IMR-90 (cell line): ENCODE measurements at places on chromosomes 1 and 21. TPM values are rescaled to one million over a fixed set of nuclear protein-coding genes. Genes with fewer than 3 reads are reported as not detected.

OVAAL gene
- not detected in 2 replicates for total RNA-seq

DNA sequence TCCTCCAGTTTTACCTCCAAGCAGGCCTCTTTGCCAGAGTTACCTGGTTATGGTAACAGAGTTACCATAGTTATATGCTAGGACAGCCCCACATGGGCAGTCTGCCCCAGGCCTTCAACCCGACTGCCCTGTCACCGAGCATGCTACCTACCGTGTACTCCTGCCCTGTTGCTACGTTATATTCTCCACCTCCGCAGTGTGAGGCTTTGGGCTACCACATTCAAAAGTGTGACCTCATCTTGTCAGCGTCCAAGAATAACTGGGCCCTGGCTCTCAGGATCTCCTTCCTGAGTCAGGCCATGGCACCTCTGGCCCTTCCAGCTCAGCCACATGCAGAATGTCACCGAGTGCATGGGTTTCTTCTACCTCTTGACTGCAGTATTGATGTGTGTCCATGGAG is 8.9 kb downstream of the MAPKAPK2 start:
- peaks cover 56% of the 10 kb centered on the region for H3K4me1 ChIP-seq
- DNase-seq, result peak; percentile 50
- H3K4me3 ChIP-seq, result no peak overlapping the region
- no peaks in the 10 kb centered on the region for H3K27me3 ChIP-seq
- no peak overlapping the region for H3K27ac ChIP-seq

REN gene
- total RNA-seq, result 0.28 and 0.54 TPM in 2 replicates

DNA sequence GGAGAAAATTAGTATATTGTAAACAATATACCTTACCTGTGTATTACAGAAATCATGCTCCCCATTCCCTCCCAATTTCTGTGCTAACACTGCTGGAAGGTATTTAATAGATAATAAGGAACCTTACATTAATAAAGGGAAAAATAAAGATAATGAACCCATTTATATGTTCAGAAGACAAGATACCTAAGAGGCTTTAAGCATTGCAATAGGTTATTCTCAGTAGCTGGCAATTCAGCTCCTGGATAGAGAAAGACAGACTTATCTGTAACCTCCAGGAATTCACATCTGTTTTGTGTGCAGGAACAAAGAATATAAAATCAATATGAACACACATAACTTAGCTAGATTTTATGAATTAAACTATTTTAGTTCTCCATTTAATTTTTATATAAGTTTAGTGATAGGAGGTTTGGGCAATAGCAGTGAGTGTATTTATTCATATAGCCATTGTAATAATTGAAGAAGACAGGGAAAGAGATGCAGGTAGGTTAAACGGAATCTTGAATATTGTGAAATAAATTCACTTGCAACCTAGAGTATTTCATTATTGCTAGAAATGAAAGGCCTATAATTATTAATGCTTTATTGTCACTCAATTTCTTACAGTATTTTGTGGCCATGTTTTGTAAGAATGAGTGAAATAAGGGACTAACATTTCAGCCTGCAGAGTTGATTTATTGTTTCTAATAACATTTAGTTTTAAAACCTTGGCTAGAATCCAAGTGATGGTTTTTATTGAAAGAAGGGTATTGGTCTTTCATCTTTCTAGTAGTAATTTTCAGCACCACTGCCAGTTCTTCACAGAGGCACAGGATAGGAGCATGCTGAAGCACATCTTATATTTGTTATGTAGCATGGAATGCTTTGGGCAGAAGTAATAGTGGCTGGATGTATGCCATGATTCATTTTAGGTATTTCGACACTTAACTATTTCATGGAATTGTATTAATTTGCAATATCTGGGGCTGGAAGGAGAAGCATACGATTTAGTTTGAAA is 1.5 kb downstream of the XPR1 start:
- no peaks in the 10 kb centered on the region for H3K36me3 ChIP-seq
- H3K4me3 ChIP-seq, result peak overlapping the region; percentile 94
- H3K27ac ChIP-seq, result no peak overlapping the region

DNA sequence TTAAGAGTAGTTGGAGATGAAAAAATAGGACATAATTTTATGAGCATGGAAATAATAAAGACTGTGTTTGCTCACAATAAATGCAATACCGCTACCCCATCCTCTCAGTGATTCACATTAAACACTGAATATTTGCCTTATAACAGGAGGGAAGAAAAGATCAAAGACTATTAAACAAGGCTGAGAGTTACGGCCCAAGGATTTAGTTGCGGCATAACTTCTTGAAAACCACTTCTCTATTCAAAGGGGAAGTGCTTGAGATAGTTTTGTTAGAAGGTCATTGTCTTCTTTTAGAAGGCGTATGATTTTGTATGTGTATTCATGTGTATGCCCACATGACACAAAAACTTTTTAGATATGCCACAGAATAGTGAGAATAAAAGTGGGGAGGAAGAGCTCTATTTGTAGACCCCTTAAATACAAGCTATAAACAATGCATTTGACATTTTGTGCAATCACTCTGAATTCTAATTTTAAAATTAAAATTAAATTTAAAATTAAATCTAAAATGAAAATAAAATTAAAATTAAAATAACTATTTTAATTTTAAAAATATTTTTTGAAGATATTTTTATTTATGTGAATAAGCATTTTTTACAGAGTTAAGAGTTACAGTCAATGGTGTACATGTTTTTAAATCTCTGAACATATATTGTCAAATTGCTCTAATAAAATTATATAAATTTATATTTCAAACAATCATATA is 986.6 kb upstream of the ADAMTS5 start:
- peaks cover 8% of the 10 kb centered on the region for H3K4me1 ChIP-seq
- H3K27ac ChIP-seq, result no peak overlapping the region
- no peak for DNase-seq
- no peaks in the 10 kb centered on the region for H3K27me3 ChIP-seq
- no peaks in the 10 kb centered on the region for H3K36me3 ChIP-seq

DNA sequence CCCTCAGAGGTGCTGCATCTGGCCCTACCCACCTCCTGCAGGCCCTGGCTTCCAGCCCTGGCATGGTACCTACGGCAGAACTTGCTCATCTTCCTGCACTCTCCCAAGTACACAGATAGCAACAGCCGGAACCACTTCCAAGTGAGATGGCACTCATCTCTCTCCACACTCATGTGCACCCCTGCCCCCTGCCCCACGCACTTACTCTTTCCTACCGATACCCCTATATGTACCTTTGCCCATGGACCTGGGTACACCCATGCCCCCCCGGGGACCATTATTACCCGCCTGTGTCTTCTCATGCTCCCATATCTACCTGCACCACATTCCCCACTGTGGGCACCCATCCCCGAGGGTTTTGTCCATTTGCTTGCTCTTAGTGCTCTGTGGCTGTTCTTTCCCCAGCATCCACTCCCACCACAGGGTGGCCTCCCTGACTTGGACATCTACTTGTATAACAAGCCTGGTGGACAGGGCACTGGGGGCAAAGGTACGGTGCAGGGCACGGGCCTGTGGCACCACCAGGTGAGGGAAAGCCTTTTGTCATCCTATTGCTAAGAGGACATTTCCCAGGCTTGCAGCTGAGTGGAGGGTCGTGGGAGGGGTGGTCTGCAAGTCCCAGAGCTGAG is 14.7 kb downstream of the HYI start:
- DNase-seq, result no peak
- no peaks in the 10 kb centered on the region for H3K27me3 ChIP-seq
- H3K4me3 ChIP-seq, result no peak overlapping the region
- H3K4me1 ChIP-seq, result peaks cover 2% of the 10 kb centered on the region; the same call in 1 of the 2 replicates
- peaks cover 72% of the 10 kb centered on the region for H3K36me3 ChIP-seq

DNA sequence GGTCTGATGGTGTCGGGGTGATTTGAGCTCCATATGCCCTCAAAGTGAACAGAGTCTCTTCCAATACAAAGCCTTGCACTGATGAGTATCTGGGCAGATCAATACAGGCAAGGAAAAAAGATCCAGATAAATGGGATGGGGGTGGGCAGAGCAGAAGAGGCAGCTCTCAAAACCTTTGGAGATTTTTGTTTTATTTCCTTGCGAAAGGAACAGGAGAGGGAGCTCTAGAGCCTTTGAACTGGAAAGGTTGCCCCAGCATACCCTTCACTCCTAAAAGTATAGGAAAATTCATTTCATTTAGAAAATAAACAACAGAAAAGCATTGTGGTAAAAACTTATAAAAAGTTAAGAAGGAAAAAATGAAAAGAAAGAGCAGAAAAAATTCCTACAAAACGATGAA is 31.4 kb upstream of the OLIG2 start:
- H3K4me3 ChIP-seq, result no peak overlapping the region
- DNase-seq, result peak; percentile 31
- H3K27ac ChIP-seq, result no peak overlapping the region
- peaks cover 26% of the 10 kb centered on the region for H3K27me3 ChIP-seq
- no peaks in the 10 kb centered on the region for H3K4me1 ChIP-seq

DNA sequence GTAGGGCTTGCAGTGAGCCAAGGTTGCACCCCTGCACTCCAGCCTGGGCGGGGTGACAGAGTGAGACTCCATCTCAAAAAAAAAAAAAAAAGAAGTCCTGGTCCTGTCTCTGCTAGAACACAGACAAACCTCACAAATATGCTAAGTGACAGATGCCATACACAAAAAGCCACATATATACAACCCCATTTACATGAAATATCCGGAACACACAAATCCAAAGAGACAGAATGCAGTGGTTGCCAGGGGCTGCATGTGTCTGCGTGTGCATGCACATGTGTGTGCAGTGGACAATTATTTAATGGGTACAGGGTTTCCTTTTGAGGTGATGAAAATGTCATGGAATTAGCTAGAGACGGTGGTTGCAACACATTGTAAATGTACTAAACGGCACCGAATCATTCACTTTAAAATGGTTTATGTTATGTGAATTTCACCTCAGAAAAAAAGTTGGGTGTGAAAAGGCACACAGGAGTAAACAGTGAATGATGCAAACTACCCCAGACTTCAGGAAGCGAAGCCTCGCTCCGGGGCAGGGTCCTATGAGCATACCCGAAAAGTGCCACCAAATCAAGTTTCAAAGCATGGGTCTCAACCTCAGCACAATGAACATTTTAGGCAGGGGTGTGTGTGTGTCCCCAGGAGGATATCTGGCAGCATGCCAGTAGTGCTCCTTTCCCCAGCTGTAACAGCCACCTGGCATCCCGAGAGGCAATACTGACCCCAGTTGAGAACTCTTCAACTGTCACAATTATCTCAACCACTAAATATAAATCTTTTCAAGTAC is 48.3 kb downstream of the GNB1 start:
- H3K4me3 ChIP-seq, result no peak overlapping the region
- peaks cover 4% of the 10 kb centered on the region for H3K36me3 ChIP-seq
- no peak for DNase-seq
- H3K4me1 ChIP-seq, result no peaks in the 10 kb centered on the region
- no peaks in the 10 kb centered on the region for H3K27me3 ChIP-seq
- no peak overlapping the region for H3K27ac ChIP-seq

AMY2A gene
- total RNA-seq, result not detected in 2 replicates

GRCh38 chr1:243254233-243254926 is 701 bp downstream of the CEP170 start:
- DNase-seq, result peak; percentile 48
- no peaks in the 10 kb centered on the region for H3K36me3 ChIP-seq
- no peaks in the 10 kb centered on the region for H3K27me3 ChIP-seq
- H3K27ac ChIP-seq, result peak overlapping the region; percentile 89
- peak overlapping the region; percentile 86 for H3K4me3 ChIP-seq
- peaks cover 3% of the 10 kb centered on the region for H3K4me1 ChIP-seq

GRCh38 chr21:42120903-42121535 is 49.9 kb downstream of the UMODL1 start:
- no peaks in the 10 kb centered on the region for H3K36me3 ChIP-seq
- peaks cover 37% of the 10 kb centered on the region; the same call in 1 of the 2 replicates for H3K27me3 ChIP-seq
- no peak for DNase-seq
- peaks cover 13% of the 10 kb centered on the region; the same call in 1 of the 2 replicates for H3K4me1 ChIP-seq
- H3K27ac ChIP-seq, result no peak overlapping the region
- H3K4me3 ChIP-seq, result no peak overlapping the region

GRCh38 chr1:179812501-179813292 is 64.9 kb downstream of the TOR1AIP2 start:
- H3K4me3 ChIP-seq, result no peak overlapping the region
- peaks cover 33% of the 10 kb centered on the region for H3K27me3 ChIP-seq
- no peak overlapping the region for H3K27ac ChIP-seq
- DNase-seq, result peak; percentile 19
- no peaks in the 10 kb centered on the region for H3K36me3 ChIP-seq
- peaks cover 14% of the 10 kb centered on the region for H3K4me1 ChIP-seq

DNA sequence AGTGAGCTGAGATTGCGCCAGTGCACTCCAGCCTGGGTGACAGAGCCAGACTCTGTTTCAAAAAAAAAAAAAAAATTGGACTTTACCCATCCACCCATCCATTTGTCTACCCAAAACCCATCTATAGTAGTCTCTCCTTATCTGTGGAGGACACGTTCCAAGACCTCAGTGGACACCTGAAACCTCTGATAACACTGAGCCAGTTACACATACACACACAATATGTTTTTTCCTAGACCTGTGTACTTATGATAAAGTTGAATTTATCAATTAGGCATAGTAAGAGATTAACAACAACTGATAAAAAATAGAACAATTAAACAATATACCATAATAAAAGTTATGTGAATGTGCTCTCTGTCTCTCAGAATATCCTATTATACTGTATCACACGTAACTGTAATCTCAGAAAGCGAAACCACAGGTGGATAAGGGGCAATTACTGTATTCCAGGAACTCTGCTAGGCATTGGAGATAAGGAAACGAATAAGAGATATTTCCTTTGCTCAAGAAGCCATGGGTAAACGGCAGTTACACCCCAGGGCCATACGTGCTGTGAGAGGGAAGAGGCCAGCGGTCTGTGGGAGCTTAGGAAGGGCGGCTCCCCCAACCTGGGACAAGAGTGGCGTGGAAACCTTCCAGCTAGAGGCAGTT is 84.2 kb upstream of the DISP3 start:
- H3K27me3 ChIP-seq, result peaks cover 14% of the 10 kb centered on the region; the same call in 1 of the 2 replicates
- no peak for DNase-seq
- no peaks in the 10 kb centered on the region for H3K4me1 ChIP-seq
- no peak overlapping the region for H3K27ac ChIP-seq

DNA sequence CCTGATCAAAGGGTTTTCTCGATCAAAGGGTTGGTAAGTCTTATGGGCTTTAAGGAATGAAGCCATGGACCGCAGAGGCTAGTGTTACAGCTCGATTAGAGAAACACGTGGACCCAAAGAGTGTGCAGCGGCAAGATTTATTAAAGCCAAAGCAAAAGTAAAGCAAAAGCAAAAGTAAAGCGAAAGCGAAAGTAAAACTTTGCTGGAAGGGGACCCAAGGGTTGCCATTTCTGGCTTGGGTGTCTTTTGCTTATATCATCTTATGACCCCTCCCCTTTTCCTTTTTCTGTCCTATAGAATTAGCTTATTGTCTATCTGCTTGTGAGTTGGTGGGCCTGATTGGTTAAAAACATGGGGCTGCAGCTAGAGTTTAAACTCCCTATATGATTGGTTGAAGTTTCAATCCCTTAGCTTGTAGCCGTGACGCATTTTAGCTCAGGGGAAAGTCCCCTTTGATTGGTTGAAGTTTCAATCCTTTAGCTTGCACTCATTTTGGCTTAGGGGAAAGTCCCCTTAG is 957.0 kb downstream of the AMY1C start:
- no peaks in the 10 kb centered on the region for H3K36me3 ChIP-seq
- no peak overlapping the region for H3K4me3 ChIP-seq
- no peaks in the 10 kb centered on the region for H3K4me1 ChIP-seq
- no peak overlapping the region for H3K27ac ChIP-seq
- H3K27me3 ChIP-seq, result no peaks in the 10 kb centered on the region
